ENCODE measurements at places on chromosomes 1 and 21.

DNA sequence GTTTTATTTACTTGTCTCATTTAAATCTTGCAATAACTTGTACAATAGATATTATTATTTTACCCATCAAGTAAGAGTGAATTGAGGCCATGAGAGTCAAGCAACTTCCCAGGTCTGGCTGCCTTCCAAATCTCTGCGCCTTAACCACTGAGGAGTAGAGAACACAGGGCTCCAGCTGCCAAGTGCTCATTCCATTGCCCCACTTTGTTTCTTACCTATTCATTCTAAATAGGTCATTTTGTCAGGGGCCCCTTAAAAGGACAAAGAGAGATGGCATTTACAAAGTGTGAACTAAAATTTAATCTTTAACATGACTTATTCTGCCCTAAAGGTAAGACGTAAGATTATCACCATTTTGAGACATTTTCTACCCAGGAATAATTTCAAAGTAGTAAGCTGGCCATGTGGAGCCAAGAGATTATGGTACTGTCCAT is 3.5 kb downstream of the PPP1R15B start:
- DNase-seq: no peak

- DNase-seq: no peak
These were observed 560 bp downstream of the PADI2 start for GRCh38 chr1:17118706-17119075.

GRCh38 chr1:104946558-104947210 is 1197.0 kb downstream of the AMY1C start:
- no peak for DNase-seq

DNA sequence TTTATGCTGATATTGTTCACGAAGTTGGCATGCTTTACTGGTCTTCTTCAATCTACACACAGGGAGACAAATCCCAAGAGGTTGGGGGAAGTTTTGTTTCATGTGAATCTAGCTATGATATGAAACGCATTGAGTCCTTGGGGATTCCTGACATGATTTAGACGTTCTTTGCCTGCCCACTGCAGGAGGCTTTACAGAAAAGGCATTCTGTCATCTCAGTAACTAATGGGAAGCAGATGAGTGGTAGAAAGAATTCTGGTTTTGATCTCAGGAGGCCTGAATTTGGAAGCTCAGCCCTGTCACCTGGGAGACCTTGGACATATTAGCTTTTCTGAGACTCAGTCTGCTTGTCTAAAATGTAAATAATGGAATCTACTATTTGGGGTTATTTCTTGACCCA is 383.0 kb upstream of the NFIA start:
- DNase-seq: no peak

GRCh38 chr1:45854724-45855123 is 51.3 kb downstream of the MAST2 start:
- DNase-seq: no peak

Measured in stimulated activated CD4-positive, alpha-beta T cell treated with anti-CD3 and anti-CD28 coated beads, Interleukin-4, amount 100 ng/mL, for 4 hours (primary cell).